T-helper 9 cell (primary cell): ENCODE measurements at places on chromosomes 16 and 17.

GRCh38 chr17:31931756-31932155, 5.1 kb upstream of the SUZ12 start:
- no peak for DNase-seq

- no peak for DNase-seq
Observed at GRCh38 chr17:13476720-13477119, 125.0 kb downstream of the HS3ST3A1 start.

- no peak for DNase-seq
Observed at GRCh38 chr17:31586946-31587345, 195.5 kb downstream of the RAB11FIP4 start.

GRCh38 chr17:44976206-44976605, 8.1 kb upstream of the C1QL1 start:
- no peak for DNase-seq

- DNase-seq = peak; percentile 40
Observed at GRCh38 chr17:35243561-35244340, 879 bp downstream of the SLFN5 start.

DNA sequence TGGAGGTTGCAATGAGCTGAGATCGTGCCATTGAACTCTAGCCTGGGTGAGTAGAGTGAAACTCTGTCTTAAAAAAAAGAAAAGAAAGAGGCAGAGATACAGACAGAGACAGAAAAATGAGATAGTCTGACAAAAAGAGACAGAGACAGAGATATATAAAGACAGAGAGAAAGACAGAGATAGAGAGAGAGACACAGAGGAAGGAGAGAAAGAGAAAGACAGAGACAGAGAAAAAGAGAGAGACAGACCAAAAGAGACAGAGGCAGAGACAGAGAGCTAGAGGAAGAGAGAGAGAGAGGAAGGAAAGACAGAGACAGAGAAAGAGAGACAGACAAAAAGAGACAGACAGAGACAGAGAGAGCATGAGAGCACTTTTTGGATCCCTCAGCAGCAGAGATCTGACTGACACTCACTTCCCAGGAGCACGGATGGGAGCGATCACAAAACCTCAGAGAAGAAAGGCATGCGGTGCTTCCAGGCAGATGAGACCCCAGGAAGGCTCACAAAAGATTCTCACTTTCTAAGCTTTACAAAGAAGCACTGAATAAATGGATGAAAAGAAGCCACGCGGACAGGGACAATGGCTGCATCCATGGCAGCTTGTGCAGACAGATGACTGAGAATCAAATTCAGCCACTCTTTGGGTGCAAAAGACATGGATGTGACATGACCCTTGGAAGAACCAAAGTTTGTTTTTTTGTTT, 38.6 kb upstream of the HS3ST2 start:
- DNase-seq = no peak

DNA sequence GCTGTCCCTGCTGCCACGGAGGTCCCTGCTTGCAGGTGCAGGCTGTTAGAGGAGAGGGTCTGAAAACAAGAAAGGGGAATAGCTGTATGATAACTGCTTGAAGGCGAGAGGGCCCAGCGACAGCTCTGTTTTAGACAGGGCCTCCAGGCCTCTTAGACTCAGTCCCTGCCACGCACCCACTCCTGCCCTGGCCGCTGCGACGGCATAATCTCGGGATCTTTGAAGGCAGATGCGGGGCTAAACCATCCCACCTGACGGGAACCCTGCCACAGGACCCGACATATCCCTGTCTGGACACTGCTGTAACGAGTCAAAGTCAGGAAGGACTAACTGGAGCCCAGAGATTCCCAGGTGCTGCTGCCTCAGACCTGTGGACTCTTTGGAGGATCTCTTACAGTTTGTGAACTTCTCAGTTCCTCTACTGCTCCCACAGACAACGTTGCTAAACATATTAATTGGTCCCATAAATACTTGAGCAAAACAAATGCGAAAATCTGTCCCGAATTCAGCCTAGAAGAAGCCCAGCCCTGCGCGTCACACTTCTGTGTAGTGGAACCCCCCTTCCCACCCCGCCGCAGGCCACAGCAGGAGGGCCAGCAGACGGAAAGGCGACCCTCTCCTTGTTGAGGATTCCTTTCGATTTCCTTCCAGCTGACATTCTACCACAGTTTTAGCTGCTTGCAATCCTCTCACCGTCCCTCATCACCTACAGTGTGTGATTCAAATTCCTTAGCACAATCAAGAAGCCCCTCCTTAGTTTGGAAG, 998 bp upstream of the TMEM11 start:
- no peak for DNase-seq

- no peak for DNase-seq
Observed at GRCh38 chr17:2156666-2157065, 101.8 kb downstream of the HIC1 start.

DNA sequence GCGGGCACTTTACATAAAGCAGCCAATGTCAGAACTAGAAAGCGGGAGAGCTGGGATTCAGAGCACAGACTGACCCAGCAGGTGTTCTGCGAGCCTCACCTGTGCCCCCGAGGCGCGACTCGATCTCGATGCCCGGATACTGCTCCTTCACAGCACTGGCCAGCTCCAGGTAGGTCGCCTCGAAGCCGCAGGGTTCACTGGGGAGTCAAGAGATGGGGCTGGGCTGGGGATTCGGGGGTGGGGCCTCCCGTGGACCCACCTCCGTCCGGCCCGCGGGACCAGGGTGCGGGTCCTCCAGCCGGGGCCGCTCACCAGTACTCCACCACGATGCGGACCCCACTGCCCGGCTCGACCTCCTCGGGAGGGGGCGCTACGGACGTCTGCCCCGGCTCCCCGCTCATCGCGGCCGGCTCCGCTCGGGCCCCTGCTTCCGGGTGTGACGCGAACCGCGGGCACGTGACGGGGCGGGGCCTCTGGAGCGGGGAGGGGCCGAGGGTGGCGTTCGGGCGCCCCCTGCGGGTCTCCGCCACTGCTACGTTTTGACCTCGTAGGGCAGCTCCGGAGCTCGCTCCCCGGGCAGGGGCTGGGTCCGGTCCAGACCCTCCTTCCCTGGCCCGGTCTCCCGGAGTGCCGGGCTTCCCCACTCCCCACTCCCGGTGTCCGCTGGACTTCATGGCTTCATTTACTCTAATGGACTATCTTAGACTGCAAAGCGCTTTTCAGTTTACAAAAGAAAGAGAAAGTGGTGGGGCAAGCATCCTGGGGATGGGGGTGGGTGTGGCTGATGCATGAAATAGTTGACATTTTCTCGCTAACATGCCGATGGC, at the start of gene MIEN1:
MIEN1 (minus strand) TSS at position 438 of the 827 bp plus-strand sequence; CDS start at position 401, 37 bp downstream.
- DNase-seq = peak; percentile 97

DNA sequence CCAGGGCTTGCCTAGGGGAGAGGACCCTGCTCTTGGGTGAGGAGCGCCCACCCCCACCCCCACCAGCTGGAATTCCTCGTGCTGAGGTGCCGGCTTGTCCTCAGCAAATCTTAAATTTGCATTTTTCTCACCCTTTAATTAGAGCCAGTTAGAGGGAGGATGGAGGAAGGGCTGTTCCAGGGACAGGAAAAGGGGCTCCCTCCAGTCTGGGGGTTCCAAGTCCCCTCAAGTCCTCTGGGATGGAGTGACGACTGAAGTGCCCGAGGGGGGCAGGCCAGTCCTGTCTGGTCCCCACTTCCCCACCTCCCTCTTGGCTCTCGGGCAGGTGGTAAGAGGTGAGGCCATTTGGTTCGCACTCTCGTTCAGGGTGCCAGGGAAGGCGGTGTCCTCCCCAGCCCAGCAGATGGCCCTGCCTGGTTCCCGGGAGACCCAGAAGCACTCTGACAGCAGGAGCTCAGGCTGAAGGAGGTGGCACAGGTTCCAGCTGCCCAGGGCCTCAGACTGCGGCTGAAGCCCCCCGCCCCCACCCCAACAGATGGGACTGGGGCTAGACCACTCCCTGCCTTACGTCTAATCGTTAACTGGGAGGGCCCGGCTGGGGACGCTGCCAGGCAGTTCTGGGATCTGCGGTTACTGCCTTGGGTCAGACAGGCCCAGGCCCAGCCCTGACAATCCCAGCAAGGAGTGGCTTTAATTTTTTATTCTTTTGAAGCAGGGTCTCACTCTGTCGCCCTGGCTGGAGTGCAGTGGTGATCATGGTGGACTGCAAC, 2.2 kb downstream of the RAB26 start:
- DNase-seq = no peak

DNA sequence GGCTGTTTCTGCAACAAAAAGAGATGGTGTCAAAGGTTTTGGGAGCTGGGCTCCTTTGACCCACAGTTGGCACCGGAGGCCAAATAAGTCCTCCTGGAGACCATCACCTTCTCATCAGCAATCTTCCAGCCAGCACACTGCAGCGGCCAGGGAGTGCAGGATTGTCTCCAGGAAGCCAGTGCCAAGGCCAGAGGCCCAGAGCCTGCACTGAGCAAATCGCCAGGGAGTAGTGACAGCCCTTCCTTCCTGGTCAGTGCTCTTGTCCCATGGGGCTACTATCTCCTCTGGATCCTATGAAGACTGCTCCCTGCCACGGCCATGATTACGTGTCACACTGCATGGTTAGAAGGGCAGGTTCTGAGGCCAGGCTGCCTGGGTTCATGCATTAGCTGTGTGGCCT, 134.3 kb upstream of the CRHR1 start:
- no peak for DNase-seq

- no peak for DNase-seq
Observed at GRCh38 chr17:1577583-1578013, 15.0 kb upstream of the PITPNA start.

DNA sequence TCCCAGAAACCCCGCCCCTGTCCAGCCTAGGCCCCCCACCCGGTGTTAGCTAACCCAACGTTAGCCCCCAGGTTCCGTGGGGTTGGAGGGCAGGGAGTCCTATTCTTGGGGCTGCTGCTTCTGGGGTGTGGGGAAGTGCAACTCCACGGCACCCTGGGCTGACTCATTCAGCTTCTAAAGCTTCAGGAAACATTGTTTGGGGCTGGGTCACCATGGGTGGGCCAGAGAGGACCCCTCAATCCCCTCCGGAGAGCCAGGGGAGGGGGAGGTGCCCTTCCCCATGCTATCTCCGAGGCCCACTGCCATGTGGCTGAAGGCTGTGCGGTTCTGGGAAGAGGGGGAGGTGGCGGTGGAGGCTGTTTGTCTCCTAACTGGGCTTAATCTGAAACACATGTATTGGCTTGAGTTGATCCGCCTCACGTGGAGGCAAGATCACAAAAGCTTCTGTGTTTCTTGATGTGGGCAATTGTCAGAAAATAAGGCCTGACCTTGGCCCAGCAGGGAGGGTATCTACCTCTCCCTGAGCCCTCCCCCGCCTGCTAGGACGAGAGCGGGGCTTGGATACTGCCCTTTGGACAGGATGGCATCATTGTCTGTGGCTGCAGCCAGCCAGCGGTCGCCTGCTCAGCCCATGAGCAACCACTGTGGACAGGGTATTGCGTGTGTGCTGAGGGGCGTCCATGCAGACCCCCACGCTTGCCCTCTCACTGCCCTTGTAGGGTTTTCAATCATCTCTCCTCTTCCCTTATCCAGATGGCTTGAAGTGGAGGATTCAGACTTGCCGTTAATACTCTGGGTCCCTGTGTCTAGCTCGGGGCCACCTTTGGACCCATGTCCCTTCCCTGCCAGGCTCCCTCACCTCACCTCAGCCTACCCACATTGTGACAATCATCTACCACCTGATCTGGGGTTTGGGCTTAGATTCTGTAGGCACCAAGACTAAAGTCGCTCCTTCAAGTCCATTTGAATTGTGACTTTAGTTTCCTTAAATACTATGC, 1.3 kb downstream of the SERPINF1 start:
- no peak for DNase-seq

GRCh38 chr16:59259950-59260319, 525.8 kb upstream of the GOT2 start:
- DNase-seq = no peak

DNA sequence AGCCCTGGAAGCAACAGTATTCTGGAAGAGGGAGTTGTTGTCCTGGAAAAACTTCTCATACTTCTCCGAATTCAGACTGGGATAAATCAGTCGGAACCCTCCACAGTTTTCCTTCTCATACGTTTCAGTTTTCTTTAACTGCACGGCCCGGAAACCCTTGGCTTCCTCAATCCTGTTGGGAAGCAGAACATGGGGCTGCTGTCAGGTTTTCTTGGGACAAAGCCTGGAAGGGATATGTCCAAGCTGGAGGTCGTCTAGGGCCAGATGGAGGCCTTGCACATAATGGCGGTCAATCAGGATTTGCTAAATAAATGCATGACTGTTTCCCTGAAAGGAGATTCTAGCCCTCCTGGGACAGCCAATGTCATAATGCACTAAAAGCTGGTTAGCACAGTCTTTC, 29.2 kb downstream of the TTLL6 start:
- DNase-seq = no peak

GRCh38 chr16:54208237-54208636, 78.3 kb downstream of the IRX3 start:
- no peak for DNase-seq

DNA sequence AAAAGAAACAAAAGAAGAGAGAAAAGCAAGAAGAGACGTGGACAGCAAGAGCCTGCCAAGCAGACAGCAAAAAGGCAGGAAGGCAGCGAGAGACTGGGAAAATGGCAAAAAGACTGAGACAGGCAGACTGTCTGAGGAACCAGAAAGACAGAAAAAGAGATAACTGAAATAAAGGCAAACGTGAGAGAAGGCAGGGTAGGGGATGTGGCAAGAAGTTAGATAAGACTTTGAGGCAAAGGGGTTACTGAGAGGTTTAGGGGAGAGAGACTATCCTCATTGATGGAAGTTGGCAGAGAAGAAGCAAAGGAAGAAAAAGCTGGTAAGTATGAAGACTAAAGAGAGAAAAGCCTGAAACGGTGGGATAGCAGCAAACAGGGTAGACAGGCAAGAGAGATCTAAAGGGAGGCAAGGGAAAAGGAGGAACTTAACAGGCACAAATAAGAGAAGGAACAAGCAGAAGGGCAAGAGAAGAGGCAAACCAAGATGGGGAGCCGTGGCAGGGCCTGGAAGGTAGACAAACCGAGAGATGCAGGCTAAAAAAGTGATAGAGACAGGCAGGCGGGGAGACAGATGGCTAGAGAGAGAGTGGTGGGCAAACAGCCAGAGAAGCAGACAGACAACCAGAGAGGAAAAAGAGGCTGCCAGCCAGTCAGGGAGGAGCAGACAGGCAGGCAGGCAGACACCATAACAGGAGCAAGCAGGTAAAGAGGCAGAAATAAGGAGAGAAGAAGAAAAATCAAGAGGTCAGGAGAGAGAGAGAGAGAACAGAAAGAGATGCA, 7.1 kb upstream of the CHD3 start:
- DNase-seq = no peak

- DNase-seq = no peak
Observed at GRCh38 chr16:88847654-88848053, 9.1 kb downstream of the GALNS start.

DNA sequence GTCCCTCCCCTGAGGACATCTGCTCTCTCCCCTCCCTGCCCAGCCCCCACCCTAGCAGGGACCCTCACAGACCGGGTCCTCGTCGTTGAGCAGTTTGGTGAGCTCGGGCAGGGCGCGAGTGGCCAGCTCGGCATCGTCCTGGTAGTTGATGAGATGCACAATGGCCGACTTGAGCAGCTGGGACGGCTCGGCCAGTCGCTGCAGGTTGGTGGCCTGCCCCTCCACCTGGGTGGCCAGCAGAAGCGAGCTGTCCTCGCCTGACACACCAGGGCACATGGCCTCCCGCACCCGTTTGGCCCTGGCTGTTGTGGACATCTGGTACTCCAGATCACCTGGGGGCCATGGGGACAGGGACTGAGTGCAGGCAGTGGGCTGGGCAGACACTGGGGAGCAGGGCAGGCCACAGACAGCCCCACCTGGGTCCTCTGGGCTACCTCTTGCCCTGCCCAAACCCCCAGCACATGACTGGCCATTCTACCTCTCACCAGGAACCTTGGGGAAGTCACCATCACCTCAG, 17.1 kb downstream of the JUP start:
- DNase-seq = no peak
